ENCODE measurements at places on chromosomes 13 and 19.

- DNase-seq, result no peak
These were observed 48.5 kb downstream of the GAS6 start for GRCh38 chr13:113815151-113816058.

DNA sequence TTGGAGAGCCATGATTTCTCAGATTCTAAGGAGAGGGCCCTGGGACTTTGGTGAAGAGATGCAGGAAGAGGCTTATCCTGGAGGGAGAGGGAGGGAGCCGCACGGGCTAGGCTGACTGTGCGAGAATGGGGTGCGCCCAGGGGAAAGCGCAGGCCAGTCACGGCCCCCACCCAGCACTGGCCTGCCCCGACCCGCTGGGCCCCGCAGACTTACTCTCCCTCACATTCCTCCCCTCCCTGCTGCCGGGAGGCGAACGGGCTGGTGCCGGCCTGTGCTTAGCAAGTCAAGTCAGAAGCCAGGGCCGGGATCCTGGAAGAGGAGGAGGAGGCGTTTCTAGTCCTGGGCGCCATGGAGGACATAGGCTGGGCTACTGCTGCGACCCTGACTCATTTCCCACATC is 120.0 kb downstream of the CRYL1 start:
- DNase-seq, result no peak

- no peak for DNase-seq
These were observed 495 bp downstream of the KCNA7 start for GRCh38 chr19:49071860-49072547.

GRCh38 chr13:110625771-110626321 is 10.5 kb downstream of the NAXD start:
- DNase-seq, result no peak

DNA sequence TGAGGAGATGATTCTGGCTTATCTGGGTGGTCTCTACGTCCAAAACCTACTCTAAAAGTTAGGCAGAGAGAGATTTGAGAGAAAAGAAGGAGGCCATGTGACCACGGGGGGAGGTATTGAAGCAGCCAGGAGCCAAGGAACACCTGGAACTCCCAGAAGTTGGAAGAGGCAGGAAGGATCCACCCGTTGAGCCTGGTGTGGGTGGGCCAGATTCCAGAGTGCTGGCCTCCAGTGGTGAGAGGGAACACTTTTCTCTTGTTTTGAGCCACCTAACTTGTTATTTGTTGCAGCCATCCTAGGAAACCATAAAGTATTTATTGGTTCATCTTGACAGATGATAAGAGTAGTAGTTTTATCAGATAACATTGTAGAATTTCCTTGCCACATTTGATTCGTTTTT is 396.9 kb downstream of the MYO16 start:
- no peak for DNase-seq

- no peak for DNase-seq
These were observed 74.3 kb upstream of the UBL3 start for GRCh38 chr13:29924482-29925350.
